Activated naive CD4-positive, alpha-beta T cell treated with anti-CD3 and anti-CD28 coated beads, Interleukin-2, amount 50 U/mL, for 72 hours (primary cell): ENCODE measurements at places on chromosomes 11 and 22.

GRCh38 chr11:73715541-73715940 lies 45.3 kb downstream of the RAB6A start:
- no peak for DNase-seq

GRCh38 chr11:113240790-113241635 lies 73.4 kb upstream of the TTC12 start:
- DNase-seq, result no peak

GRCh38 chr11:94775567-94776327 lies 7.6 kb downstream of the AMOTL1 start:
- no peak for DNase-seq

DNA sequence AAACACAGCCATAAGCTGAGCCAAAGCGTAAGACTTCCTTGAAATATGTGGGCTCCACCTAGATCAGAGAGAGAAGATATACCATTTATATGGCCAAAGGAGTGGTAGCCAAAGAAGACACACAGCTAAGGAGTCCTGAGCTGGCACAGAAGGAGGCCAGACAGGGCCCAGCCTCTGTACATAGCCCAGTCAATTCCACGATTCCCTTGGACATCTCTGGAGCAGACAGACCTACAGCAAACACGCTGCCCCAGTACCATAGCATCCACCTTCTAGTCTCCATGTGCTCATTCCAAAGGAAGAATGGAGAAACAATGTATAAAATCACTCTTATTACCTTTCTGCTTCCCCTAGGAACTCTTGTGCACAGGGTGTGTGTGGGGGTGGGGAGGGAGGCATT lies 102.1 kb upstream of the LDLRAD3 start:
- no peak for DNase-seq

DNA sequence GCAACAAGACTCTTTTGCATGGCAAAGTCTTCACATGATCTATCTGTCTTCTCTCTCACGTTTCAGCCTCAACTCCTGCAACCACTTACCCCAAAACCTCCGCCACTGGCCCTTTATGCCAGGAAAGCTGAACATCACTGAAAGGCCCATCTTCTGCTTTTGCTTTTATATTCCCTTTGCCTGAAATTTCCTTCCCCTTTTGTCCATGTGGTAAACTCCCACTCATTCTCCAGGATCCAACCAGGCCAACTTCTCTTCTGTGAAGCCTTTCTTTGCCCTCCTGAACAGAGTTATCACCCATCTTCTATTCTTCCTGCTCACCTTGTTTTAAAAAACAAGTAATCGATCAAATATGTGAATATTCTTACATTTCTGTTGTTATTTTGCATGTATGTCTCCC lies 117.8 kb downstream of the WNT11 start:
- DNase-seq, result no peak

DNA sequence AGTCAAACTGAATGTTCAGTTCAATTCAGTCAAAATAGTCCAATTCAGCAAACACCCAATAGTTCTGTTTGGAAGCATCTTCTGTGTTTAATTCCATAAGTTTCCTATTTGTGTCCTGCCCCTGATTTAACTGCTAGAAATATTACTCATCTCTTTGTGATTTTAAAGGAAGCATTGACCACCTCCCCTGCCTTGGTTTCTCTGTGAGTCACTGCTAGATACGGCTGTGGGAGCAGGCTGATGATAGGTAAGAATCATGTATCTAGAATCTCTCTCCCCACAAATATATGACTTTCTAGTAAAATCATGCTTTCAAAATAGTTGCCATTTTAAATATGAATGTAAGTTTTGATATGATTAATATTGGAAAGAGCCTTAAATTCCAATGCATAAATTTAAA lies 888.5 kb downstream of the NTM start:
- DNase-seq, result no peak

- DNase-seq, result no peak
These were observed 17.3 kb upstream of the DGCR8 start for GRCh38 chr22:20062766-20063083.

DNA sequence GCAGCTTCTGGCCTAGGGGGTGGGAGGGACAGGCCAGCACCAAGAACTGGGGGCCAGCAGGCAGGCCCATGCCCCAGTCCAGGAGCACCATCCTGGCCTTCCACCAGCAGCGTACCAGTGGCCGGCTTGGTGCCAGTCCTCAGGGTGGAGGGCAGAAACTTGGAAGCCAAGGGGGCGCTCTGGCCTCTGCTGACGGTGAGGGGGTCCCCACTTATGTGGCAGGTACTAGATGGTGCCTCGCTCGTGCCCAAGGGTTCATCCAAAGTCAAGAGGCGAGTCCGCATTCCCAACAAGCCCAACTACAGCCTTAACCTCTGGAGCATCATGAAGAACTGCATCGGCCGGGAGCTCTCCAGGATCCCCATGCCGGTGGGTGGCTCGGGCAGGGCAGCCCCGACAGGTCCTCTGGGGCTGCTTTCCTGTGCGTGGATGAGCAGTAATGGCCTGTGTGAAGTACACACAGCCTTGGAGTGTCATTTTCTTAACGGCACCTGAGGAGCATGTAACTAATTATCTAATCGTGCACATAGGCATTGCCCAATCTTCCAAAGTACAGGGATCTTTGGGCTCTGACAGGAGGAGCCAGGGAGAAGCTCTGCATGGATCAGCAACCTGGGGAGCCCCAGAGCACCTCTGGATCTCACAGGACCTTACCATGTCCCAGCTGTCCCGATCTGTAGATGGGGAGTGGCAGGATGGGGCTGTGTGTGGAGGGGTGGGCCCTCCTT lies 79.1 kb downstream of the MORC2 start:
- no peak for DNase-seq

DNA sequence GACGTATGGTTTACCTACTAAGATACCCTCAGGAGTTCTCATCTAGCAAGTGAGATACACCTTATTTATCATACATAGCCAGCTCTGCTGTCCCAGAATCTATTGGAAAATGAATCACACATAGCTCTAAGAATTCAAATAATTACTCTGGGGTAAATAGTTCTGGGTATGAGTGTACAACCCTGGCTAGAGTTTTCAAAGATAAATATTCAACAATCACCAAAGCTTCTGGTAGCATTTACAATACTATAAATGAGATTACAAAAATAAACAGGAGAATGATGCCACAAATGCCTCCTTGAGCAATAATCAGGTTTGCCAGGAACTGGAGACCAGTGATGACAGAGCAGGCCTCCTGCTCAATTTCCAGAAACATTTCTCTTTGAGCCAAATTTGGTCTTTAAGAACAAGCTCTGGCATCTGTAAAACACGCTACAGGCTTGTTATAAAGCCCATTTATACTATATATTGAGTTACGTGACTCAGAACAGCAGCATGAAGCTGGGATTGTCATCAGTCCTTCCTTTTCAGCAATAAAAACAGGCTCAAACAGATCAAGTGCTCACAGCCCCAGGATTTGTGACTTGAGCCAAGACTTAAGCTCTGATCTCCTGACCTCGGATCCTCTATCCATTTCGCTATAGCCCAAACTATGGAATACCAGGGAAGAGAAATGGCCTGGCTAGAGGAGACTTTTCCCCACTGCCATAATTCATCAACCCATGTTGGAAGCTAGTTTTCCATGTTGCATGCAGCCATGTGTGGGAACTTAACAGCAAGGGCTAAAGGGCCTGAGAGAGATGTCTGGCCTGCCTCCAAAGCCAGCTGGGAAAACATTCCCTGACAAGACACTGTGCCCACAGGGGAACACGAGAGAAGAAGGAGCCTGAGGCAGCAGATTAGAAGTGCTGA lies 19.7 kb downstream of the RAB30 start:
- DNase-seq, result no peak

- DNase-seq, result no peak
These were observed 113.7 kb upstream of the BLID start for GRCh38 chr11:122229481-122230384.

- no peak for DNase-seq
These were observed 1.7 kb upstream of the RASSF10 start for GRCh38 chr11:13007182-13008060.

- no peak for DNase-seq
These were observed 46.5 kb downstream of the FEZ1 start for GRCh38 chr11:125449565-125449964.

DNA sequence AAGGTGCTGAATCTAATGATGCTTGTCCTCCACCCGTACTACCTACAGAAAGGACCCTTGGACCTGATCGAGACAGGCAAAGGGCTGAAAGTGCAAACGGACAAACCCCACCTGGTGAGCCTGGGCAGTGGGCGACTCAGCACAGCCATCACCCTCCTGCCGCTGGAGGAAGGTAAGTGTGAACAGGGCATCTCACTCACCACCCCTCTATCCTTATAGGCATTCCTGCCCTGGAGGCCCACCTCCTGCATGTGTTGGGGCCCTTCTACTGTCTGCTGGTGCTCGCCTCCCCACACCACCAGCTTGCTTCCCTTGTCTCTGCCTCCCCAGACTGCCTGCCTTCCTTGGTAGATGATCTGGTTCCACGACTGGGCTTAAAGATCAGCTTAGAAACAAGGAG lies 7.1 kb downstream of the PHLDB1 start:
- peak; percentile 26 for DNase-seq

DNA sequence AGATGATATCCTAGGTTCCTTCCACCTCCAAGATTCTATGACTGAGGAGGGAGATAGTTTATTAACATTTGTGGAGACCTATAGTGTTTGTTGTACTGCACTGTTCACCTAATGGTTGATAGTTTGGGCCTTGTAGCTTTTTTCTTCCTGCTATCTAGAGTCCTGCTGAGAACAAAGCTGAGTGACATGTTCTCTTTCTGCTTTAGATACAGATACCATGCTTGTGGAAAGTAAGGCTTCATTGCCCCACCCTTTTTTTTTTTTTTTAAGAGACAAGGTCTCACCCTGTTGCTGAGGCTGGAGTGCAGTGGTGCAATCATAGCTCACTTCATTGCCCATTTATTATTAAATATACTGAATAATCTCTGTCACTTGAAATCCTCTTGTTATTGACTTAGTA lies 12.3 kb downstream of the DLAT start:
- no peak for DNase-seq

DNA sequence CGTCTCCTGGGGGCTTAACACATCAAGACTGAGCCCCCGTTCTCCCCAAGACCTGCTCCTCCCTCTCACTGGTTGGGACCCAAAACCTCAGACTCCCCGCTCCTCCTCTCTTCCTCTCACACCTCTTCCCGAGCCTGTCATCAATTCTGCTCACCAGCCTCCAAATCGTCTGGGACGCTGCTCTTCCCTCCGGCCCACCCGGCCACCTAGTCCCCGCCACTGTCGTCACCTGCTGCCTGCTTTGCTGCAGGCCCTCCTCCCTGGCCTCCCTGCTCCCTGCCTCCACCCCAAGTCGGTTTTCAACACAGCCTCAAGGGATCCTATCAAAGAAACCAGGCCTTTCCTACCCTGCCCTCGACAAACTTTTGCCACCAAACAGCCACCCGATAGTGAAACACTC lies 3.1 kb downstream of the MFNG start:
- no peak for DNase-seq

DNA sequence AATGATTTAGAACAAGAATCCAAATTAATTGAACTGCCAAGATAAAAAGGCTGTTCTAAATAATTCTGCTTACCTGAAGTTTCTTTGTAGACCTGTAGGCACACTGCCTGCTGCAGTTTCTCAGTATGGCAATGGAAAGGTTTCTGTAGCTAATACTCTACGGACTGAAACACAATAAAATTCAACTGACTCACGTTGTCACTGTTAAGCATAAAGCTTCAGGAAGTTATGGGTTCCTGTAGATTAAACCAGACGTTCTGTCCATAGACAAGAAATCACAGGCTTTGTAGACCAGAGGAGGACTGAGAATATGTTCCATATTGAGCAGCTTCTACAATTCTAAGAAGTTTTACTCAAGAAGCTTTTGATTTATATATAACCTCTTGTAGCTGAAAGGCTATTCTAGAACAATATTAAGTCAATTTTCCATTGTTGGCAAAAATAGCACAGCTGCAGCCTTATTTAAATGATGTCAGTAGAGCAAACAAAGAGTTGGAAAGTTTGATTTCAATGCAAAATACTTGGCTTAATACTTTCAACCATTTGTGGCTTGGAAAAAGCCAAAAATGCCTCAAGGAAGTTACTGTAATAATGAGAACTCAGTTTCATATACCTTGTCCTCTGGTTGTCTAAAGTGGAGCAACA lies at the start of gene GLYATL2:
TSS of gene GLYATL2 (minus strand) at position 344 of the 645 bp plus-strand sequence. CDS start 5,092 bp downstream, outside the sequence.
- DNase-seq, result no peak

- no peak for DNase-seq
These were observed 1.3 kb downstream of the PATE2 start for GRCh38 chr11:125777309-125777708.

GRCh38 chr22:39475337-39475736 lies 18.5 kb downstream of the MGAT3 start:
- DNase-seq, result no peak

DNA sequence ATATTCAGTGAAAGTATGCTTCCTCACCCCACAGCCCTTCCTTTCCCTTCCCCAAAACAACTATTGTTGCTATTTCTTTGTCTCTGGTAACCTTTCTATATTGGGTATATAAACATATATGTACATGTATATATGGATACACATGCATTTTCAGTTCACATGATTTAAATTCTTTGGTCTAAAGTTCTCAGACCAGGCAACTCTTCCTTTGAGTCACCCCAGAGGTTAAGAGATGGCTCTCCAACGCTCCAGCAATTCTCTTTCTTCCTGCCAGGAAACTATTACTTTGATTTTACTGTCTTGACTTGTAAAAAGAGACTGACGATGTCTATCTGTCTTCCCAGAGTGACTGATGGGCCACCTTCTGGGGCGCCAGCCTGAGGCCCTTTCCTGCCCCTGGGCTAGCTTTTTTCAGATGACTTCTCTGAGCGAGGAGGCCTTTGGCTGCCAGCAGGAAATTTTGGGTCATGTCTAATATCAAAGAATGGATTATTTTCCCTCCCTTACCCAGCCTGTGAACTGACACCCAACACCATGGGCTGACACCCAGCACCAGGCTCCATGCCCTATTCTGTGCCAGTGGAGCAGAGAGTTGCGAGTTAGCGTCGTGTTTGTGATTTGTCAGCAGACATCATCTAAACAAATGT lies 14.4 kb upstream of the ST3GAL4 start:
- DNase-seq, result no peak

- DNase-seq, result no peak
These were observed 23.8 kb upstream of the ALDH3B2 start for GRCh38 chr11:67698247-67698646.

- no peak for DNase-seq
These were observed 169.3 kb upstream of the E2F8 start for GRCh38 chr11:19410032-19410431.

DNA sequence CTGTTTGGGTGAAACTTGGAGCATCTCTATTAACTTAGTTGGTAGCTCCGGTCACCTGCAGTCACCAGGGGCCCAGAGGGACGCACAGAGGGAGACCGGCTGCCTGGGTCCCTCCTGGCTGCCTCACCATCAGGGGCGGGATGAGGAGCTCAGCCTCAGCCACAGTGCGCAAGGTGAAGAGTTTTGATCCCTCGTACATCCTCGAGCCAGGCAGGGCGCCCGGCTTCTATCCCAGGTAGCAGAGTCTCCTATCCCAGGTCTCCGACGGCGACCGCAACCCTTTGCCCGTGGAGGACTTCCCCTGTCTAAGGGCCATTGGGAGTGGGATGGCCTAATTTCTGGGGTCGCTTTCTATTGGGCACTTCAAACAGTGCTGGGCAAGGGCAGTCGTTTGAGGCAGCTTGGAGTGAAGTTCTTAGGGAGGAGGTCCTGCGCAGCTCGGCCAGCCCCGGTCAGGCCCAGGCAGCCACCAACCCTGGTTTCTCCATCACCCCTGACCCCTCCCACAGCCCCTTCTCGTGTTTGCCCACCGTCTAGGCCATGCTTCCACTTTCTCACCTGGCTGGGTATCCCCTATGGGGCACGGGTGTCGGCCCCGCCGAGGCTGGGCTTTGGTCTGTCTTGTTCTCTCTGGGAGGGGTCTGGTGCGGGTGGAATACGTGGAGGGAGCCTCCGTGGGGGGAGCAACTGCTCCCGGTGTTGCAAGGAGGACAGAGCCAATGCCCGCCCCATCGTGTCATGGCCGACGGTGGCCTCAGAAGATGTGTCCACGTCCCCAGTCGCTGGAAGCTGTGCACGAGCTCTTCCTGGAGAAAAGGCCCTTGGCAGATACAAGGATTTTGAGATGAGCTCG lies 3.6 kb upstream of the MRGPRG start:
- peak; percentile 38 for DNase-seq
